ENCODE measurements at places on chromosomes 4 and X.
A peak's percentile ranks its signal among the peaks of the same experiment; 100 is the strongest.

- peak; percentile 98 for DNase-seq
Measured at GRCh38 chr4:8410641-8411271, 29.8 kb downstream of the ACOX3 start.

- DNase-seq = no peak
Measured at GRCh38 chr4:48025005-48025404, 8.4 kb downstream of the NIPAL1 start.

- DNase-seq = peak; percentile 51
Measured at GRCh38 chr4:38782452-38783108, at the start of gene TLR10. TSS of gene TLR10 (minus strand) at chr4:38782990. CDS start at chr4:38775590, 7,400 bp downstream.

DNA sequence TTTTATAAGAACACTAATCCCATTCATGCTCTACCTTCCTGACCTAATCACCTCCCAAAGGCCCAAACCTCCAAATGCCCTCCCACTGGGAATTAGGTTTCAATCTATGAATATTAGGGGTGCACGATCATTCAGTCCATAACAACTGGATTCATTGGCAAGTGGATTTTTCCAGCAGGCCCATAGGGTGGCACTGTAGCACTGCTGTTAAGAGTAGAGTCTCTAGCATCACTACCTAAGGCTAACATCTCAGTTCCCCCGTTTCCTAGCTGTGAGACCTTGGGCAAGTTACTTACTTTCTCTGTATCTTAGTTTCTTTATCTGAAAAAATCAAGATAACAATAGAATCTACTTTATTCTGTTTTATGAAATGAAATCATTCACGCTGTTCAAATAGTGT, 315.8 kb downstream of the STIM2 start:
- DNase-seq = peak; percentile 58

- DNase-seq = peak; percentile 54
Measured at GRCh38 chr4:22900876-22901275, 208.1 kb downstream of the GBA3 start.

DNA sequence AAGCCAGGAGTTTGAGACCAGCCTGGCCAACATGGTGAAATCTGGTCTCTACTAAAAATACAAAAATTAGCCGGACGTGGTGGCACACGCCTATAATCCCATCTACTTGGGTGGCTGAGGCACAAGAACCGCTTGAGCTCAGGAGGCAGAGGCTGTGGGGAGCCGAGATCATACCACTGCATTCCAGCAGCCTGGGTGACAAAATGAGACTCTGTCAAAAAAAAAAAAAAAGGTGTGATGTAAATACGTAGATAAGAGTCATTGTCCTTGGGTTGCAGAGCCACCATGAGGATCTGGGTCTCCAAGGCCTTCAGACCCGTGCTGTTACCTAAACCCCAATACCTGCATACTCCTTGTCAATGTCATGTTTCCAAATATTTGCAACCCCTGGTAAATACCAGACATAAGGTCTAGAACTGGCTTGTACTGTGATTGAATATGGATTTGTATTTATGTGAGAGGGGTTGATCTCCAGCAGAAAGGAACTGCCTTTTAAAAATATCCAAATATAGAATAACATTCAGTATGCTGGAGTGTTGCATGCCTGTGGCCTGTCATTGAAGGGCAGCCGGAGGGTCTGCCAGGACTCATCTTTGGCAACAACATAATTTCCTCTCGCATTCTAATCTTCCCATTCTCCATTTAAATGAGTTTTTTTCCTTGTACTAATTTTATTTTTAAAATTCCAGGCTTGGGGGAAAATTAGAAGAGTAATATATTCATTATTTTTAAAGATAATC, 40.4 kb downstream of the ATXN3L start:
- no peak for DNase-seq

DNA sequence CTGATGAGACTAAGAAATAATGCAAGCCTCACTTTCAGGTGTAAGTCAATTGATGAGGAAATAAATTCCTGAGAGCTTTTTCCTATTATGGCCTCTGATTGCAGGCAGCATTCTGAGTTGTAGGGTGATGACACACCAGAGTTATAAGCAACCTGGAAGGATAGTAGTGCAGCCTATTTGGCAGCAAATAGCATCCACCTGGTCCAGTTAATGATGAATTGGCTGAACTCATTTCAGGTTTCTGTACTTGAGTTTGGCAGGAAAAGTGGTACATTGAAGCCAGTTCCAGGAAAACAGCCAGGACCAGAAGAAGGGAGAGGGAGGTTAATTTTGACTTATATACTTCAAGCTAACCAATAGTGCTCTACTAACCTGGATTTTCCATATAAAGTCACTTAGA, 316.8 kb downstream of the NAF1 start:
- no peak for DNase-seq

GRCh38 chr4:74291471-74291870, 16.8 kb upstream of the EPGN start:
- DNase-seq = no peak

Measured in WERI-Rb-1 (cell line).